ENCODE measurements at places on chromosomes 4 and X.

DNA sequence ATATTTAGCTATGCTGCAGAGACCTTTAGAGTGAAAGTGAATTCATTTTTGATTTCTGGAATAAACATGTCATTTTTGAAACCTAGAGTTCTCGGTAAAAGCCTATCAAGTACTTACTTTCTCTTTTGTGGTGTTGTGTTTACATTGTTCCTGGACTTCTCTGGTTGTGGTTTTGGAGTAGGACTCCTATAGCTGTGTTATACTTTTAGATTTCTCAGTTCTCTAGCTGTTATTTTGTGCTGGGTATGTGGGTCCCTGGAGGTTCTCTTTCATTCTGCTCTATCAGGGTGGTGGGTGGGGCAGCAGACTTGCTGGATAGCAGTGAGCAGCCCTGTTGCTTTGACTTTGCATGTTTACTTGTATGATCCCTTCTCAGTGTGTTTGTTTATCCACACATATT lies 25.6 kb upstream of the MSMO1 start:
- DNase-seq: no peak

DNA sequence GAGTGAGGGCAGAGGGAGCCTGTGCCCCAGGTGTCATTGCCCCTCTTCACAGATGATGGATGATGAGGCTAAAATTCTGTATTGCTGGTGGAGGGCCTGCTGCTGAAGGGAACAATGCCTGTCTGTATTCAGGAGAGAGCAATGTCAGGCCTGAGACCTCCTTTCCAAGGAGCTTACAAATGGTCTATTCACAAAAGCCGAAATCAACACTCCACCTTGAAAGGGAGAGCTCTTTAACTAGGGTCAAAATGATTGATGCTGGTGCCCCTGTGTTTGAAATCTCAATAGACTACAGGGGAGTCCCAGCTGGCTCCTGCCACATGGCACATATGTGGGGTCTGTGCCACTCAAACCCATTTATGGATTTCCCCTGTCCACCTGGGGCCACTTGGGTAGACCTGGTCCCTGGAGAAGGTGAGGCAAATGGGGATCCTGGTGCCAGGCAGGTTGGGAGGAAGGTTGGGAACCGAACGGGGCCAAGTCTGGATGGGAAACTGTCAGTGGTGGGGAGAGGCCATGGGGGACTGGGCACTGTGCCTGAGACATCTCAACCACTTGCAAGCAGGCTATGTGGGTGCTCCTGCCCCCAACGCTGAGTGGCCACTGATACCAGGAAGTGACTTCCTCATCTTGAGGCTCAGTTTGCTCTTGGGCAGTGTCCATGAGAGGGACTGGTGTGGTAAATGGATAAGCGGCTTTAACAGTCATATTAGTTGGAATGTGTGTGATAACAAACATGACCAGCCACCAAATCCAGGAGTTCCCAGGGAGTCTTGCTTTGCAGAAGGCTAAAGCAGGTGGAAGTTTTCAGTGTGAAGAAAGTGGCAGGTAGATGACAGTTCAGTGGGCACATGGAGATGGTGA lies 223.8 kb upstream of the PSAPL1 start:
- DNase-seq: no peak

DNA sequence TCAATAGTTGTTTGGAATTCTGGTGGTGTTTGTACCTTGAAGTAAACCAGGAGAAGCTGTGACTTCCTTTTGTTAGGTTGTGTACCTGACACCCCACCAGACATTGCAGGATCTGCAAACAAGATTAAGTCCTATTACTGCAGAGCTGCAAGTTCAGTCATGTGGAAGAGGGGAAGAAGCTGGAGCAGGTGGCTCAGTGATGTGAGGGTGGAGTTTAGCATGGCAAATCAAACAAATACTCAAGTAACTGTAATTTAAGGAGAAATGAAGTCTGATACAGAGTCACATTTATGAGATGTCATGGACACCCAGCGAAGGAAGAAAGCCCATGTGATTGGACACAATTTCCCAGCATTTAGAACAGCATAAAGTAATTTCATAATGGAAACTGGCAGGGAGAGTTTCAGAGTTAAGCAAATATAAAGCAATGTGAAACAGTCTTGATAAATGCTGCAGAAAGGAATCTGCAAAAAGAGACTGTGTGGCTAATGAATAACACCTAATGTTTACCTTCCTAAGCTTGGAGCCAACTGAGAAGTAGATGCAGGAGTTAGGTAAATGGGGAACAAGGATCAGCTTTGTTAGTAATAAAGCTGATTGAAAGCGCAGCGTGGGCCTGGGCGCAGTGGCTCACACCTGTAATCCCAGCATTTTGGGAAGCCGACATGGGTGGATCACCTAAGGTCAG lies 249.1 kb downstream of the GBA3 start:
- no peak for DNase-seq

DNA sequence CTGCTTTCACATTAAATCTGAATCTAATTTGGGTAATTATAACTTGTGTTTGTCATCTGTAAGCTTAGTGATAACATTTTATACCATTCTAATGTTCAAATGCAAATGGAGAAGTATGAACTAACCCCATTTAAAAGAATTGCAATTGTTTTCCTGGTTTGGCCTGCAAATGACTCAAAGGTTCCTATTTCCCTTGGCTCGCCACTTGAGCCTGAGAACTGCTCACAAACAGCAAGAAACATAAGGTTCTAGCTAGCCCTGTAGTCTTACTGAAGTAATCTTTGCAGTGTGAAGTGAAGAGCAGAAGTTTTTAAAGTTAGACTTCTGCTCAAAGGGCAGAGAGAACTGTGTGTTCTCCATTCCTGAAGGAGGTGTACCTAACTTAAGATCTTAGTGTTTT lies 27.2 kb downstream of the UPRT start:
- DNase-seq: no peak

DNA sequence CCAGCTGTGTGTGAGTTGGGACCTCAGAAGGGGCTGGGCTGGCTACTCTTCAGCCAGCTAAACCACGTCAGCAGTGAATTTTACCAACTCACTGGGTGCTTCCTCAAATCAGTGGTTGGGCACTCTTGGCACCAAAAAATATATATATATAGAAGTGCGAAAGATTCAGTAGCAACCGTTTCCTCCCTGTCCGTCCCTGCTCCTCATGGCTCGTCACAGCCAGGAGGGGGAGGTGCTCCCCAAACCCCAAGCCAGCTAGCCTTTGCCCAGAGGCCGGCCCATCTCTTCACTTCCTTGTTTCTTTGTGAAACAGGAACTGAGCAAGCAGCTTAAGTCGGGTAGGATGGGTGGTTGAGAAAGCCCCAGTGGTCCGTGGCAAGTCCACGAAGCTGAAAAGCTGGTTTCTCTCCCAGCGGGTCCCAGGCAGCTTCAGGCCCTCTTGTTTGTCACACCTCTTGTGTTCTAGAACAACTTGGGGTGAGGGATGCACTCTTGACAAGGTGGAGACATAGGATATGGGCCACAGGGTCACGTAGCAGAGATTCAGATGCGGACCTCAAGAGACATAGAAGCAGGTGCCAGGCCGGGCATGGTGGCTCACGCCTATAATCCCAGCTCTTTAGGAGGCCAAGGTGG lies 6.8 kb upstream of the SASH3 start:
- DNase-seq: no peak
